ENCODE measurements at places on chromosomes 4 and X.

DNA sequence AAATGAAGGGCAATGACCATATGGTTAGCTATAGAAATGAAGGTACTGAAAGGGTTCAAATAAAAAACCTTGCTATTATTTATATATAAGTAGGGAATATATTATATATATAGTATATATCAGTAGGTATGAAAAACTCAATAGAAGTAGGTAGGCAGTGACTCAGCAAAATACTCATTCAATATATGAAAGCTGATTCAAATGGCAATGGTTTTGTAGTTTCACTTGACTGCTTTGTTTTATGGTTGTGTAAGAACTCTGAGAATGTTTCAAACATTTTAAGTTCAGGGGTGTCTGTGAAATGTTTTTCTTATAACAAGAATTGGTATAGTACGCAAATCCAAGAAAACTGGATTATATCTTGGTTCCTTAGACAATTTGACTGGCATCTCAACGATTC lies 4.1 kb downstream of the ZNF280C start:
- DNase-seq, result no peak

- DNase-seq, result no peak
Observed at GRCh38 chr4:82367438-82368097, 6.2 kb downstream of the HNRNPD start.

DNA sequence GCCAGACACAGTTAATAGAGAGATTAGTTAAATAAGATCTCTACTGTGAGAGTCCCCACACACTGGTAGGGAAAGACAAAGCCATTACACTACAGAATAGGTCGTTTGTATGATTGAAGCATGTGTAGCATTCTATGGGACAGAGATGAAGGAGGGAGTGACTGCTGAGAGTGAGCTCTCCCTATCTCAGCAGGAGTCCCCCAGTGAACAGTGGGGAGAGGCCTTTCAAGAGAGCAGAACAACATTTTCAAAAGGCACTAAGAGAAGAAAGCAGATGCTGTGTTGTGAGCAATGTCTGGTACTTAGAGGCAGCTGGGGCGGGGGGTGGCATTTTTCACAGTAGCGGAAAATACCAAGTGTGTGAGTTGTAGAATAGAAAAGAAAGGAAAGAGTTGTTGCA lies 413.6 kb downstream of the AFF2 start:
- no peak for DNase-seq

DNA sequence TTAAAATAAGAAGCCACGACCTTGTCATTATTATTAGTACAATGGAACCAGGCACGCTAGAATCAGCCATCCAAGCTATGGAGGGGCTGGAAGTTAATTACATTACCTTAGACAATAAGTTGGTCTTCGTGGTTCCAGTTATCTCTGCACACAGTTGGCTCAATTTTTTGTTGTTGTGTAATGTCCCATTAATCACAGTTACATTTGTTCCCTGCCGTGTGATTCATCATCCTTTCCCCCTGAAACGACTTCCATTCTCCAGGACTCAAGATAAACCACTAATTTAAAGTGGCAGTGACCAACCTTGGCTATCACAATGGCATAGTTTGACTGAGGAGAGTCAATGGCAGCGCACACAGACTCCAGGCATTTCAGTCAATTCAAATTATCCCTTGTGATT lies 905.0 kb downstream of the RAB28 start:
- no peak for DNase-seq

GRCh38 chr4:152430507-152430906 lies 105.4 kb downstream of the FBXW7 start:
- no peak for DNase-seq

DNA sequence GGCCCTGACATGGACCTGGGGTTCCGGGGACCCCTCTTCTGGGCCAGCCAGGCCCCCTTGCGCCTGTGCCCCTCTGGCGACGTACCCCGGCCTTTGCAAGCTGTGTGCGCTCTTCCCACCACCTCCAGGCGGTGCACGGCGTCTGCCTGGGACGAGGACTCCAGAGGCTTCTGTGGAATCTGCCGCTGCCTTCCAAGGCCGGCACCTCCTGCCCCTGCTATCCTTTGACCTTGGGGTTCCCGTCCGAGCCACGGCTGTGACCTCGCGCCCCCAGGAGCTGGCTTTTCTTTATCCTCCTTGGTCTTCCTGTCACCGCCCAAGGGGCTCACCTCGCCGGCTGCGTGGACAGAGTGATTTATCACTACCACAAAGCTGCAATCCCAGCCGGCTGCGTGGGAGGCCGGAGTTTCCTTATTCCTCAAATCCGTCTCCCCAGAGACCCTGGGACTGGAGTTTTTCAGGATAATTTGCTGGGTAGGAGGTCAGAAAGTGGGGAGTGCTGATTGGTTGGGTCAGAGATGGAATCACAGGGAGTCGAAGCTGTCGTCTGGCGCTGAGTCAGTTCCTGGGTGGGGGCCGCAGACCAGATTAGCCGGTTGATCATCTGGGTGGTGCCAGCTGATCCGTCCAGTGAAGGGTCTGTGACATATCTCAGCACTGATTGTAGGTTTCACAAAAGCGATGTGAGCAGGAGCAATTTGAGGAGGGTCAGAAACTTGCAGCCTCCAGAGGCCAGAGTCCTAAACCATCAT lies 19.8 kb upstream of the PLCXD1 start:
- DNase-seq, result no peak

DNA sequence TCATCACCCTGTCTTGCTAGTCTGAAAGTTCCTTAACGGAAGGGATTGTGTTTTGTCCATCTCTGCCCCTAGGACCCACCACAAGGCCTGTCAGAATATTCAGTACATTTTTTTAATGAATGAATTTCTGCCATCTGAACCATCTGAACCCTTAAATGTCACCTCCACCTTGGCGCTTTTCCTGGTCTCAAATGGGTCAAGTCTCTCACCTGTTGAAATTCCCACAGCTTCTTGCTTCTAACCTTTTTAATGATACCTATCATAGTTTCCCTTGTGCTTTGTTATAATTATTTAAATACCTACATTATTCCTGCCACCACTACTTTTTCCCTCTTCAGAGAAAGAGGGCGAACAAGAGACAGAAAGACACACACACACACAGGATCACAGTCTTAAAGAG lies 48.0 kb downstream of the SHROOM4 start:
- DNase-seq, result no peak

- no peak for DNase-seq
Observed at GRCh38 chr4:182010876-182011275, 232.3 kb upstream of the TENM3 start.

- DNase-seq, result no peak
Observed at GRCh38 chrX:133604801-133605200, 189.5 kb upstream of the GPC4 start.

GRCh38 chrX:37817579-37817978 lies 29.8 kb downstream of the DYNLT3 start:
- DNase-seq, result no peak

- DNase-seq, result no peak
Observed at GRCh38 chr4:2266181-2266580, 4.3 kb upstream of the MXD4 start.

DNA sequence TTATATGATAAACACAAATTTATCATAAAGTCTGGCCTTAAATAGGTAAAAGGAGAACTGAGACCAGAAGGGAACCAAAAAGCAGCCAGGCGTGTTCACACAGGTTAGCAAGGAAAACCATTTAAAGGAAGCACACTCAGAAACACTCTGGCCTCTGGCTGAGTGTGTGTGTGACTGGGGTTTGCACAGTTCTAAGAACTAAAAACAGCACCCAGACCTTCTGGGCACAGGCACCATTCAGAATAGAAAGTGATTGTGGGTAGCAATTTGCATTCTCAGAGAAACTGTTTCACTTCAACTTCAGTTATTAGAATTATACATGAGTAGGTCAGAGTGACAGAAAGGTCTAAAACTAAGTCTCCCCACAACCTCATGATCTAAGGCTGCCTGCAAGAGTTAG lies 10.0 kb downstream of the GPR82 start:
- DNase-seq, result no peak

GRCh38 chrX:63394872-63395271 lies 43.7 kb upstream of the SPIN4 start:
- no peak for DNase-seq

DNA sequence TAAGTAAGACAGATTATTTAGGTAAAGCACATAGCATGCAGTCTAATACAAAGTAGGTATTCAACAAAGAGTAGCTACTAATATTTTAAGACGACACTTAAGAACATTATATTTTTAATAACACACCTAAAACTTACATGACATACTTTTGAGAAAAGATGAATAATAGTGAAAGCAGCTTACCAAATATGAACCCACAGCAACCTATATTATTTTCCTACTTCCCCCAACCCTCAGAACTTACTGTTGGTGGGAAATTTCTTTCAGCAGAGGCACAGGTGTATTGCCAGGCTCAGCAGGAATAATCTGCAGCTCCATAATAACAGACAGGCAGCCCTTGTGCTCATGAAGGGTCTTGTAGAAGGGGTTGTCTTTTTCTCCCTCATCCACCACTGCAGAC lies 498.9 kb downstream of the GLUD2 start:
- DNase-seq, result no peak

DNA sequence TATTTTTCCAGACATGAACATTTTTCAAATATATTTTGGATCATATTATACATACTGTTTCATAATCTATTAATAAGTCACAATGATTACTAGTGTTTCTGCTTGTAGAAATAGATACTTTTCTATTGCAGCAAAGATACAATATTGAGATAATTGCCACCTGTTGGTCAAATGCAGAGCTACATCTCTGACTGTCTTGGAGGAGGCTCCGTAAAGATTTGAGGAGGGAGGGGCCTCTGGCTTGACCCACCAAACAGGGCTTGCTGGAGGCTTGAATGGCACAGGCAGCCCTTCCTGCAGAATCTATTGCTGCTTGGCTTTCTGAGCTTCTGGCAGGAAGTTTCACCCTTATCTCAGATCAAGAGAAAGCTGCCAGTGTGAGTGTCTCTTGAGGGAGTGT lies 99.3 kb upstream of the ARMCX2 start:
- peak; percentile 45 for DNase-seq

GRCh38 chrX:73851014-73852009 lies 288.3 kb downstream of the CHIC1 start:
- DNase-seq, result no peak

GRCh38 chr4:74449571-74450297 lies 4.8 kb downstream of the AREG start:
- DNase-seq, result no peak

- DNase-seq, result no peak
Observed at GRCh38 chr4:25658357-25658771, 2.7 kb downstream of the SLC34A2 start.

- no peak for DNase-seq
Observed at GRCh38 chr4:47031751-47032404, 511 bp downstream of the GABRB1 start.

DNA sequence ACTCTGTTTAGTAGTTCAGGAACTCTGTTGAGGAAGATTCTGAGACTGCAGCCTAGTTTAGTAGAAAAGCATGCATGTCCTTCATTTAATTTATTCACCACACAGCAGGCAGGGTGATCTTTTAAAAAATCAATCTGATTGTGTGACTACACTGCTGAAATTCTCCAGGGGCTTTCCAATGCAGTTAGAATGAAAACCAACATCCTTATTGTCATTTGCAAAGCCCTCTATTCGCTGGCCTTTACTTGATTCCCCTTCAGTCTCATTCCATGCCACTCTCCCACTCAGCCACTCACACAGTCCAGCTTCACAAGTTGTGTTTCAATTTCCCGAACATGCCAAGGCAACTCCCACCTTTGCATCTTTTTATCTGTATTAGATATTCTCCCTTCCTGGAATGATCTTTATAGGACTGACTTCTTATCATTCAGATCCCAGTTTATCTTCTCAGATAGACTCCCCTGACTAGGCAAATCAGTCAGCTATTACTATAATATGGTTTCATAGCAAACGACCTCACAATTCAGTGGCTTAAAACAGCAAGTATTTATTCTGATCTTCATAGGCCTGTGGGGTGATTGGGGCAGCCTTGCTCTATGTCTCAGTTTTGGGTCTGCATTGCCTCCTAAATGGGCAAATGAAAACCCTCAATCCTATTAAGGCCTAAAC lies 21.3 kb upstream of the FTHL17 start:
- no peak for DNase-seq

- DNase-seq, result no peak
Observed at GRCh38 chr4:142615324-142615665, 230.8 kb downstream of the INPP4B start.

DNA sequence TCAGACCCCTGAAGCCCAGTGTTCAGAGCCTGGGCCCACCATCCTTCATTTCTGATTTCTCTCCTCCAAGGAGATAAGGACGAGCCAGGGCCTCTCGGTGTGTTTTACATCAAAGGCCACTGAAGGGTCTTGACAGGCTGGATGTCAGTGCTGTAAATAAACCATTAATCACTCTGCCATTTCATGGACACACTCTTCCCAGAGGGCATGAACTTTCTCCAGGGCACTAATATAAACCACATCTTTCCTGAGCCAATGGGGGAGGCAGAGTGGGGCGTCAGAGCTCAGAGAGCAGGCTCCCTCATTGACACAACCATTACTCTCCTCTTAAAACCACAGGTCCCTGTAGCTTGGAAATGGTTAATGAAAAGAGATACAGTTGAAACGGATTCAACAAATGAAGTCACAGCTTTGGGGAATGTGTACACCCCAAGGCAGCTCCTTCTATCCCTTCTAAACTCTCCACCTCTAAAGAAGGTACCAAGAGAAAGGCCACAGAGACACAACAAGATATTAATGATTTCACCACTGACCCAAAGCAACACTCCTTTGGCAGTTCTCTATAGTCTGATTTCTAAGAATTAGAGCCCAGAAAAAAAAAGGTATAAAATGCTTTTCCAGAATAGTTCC lies 200.6 kb downstream of the CHIC2 start:
- no peak for DNase-seq

- DNase-seq, result no peak
Observed at GRCh38 chrX:69430785-69431184, 73.3 kb upstream of the NALF2 start.

DNA sequence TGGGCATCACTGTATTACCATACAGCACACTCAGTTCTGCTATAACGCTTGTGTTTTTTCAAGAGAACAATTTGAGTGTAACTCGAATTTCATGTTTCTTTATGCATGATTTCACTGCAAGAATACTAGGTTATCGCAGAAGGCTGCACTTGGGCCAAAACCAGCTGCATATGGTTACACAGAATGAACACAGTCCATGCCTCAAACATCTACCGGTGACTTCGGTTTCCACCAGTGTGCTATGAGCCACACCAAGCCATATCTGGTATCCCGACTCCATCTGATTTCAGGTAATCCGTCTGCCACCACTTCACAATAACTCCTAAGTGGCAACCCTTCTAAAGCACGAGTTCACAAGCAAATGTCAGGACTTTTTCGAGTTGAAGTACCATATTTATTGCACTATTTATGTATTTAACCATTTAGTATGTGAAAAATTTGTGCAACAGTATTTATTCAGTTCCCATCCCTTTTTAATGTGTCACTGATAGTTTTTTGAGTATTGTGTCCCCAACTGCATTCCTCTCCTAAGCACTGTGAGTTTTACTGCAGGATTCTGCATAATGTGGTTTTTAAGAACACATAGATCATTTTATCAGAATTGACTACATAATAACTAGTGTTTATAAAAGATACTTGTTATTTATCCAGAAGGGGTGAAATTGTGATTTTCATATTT lies 111.8 kb downstream of the APBB2 start:
- DNase-seq, result no peak

- DNase-seq, result no peak
Observed at GRCh38 chrX:47226071-47226470, 6.7 kb upstream of the USP11 start.

- DNase-seq, result peak; percentile 47
Observed at GRCh38 chr4:139454111-139455045, at the start of gene RAB33B. Gene RAB33B (plus strand): TSS chr4:139454121. CDS start chr4:139454196, 75 bp downstream.

- DNase-seq, result no peak
Observed at GRCh38 chrX:71160475-71160874, 15.8 kb downstream of the NLGN3 start.

Measured in iPS DF 19.7 (cell line).